Fibroblast of upper back skin (primary cell): ENCODE measurements at places on chromosomes 11 and 22.

DNA sequence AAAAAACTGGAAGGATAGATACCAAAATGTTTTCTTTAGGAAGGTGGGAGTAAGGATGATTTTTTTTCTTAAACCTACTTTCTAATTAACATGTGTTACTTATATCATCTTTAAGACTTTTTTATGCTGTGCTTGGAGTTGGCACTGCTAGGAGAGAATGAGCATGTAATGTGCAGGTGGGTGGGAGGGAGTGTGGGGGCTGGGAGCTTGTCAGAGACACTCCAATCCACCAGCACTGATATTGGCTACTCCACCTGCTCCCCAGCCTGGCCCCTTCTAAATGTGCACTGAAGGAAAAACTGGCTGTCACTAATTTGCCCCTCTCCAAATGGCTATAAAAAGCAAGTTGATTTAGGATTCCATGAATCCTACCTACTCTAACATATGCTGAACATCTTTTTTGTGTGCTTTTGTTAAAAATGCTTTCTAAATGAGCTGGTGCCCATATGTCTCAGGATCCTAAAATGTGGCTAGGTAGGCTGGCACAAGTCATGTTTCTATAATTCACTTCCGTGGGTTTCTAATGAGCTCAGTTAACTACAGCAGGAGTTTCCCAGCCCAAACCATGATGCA lies 44.3 kb upstream of the BMAL1 start:
- no peak for DNase-seq

DNA sequence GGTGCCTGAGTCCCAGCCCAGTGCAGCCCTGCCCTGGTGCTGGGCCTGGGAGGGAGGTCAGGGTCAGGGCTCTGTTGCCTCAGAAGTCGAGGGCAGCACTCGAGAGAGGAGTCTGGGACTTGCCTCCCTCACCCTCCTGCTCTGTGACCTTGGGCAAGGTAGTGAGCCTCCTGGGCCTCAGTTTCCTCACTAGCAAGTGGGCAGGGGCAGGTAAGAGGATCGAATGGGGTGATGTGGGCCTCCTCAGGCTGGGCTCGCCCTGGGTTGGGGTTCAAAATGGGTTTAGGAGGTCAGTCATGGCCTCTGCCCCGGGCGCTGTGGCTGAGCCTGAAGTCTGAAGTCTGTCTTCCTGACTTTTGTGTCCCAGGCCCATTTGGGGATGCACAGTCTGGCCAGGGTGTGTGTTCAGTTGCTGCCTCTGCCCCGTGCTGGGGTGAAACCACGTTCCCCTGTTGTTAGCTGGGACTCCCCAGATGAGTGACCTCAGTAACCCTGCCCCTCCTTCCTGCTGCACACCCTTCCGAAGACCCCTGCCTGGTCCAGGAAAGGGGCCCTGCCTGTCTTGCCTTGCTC lies 40.9 kb upstream of the CELSR1 start:
- no peak for DNase-seq

DNA sequence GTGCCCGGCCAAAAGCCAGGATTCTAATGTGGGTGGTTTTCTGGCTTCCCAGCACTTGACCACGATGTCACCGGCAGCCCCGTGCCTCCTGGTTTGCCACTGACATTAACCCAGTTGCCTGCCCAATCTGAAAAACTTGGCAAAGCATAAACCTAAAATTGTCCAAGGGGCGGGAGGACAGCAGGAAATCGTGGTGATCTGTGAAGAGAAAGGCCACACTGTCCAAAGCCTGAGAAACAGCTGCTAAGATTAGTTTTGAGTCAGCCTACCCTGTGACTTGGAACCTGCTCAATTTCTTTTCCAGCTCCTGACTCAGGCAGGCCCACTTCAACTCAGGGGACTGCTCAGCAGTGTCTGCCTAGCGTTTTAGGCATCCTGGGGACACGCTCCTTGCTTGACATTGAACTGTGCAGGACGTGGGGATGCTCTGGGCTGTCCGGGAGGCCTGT lies 8.2 kb upstream of the F2 start:
- peak; percentile 92 for DNase-seq

DNA sequence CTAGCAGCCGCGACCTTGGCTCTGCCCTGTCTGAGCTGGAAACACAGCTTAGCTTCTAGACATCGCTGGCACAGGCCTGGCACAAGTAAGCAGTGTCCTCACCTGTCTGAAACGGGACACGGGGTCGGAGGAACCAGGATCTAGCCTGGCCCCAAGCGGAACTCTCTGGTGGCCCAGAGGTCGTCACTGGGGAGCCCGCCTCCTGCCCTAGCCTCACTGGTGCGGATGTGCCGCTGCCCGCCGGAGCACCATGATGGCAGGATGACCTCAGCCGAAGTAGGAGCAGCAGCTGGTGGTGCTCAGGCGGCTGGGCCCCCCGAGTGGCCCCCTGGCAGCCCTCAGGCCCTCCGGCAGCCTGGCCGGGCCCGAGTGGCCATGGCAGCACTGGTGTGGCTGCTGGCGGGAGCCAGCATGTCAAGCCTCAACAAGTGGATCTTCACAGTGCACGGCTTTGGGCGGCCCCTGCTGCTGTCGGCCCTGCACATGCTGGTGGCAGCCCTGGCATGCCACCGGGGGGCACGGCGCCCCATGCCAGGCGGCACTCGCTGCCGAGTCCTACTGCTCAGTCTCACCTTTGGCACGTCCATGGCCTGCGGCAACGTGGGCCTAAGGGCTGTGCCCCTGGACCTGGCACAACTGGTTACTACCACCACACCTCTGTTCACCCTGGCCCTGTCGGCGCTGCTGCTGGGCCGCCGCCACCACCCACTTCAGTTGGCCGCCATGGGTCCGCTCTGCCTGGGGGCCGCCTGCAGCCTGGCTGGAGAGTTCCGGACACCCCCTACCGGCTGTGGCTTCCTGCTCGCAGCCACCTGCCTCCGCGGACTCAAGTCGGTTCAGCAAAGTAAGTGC lies 871 bp downstream of the SLC35E4 start:
- no peak for DNase-seq

GRCh38 chr11:68049509-68050370 lies 10.9 kb downstream of the TCIRG1 start:
- no peak for DNase-seq

DNA sequence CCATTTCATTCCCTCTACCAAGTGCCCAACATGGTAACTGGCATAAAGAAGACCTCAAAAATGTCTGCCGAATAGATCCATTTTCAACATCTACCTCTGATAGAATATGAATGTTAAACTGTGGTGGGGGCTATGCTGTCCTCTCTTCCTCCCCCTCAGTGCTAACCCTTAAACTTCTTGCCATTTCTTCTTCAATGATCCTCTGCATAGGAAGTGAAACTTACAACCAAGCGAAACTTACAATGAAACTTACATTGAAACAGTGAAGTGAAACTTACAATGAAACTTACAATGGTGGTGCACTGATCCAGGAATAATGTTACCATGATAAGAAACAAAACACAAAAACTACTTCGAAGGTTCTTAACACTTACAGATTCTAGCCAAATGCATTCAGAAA lies 4.7 kb downstream of the RTCB start:
- no peak for DNase-seq
